DMS 273 treated with DMSO at 0.1 percent for 48 hours (cell line): ENCODE measurements at places on chromosomes 16 and 17.

- no peak for DNase-seq
Measured at GRCh38 chr16:27684047-27684446, 134.1 kb downstream of the KATNIP start.

DNA sequence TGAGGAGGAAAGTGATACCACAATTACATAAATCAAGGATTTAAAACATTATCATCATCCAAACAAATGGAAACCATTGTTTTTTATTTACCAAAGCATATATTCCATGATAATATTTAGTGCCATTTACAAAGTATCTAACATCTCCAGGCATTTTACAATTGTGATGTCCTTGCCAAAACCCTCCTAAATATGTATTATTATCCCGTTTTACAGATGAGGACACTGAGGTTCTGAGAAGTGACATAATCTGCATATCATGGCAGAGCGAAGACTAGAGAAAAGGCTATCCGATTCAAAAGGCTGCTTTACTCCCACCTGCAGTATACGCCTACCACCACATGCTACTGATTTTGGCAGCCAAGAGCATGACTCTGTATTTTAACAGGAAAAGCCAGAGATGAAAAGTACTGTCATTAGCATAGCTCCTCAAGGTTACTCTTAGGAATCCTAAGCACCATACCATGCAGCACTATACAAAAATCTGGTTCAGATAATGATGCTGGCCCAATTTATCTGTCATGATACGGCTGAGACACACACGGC lies 301.4 kb downstream of the CA10 start:
- no peak for DNase-seq

DNA sequence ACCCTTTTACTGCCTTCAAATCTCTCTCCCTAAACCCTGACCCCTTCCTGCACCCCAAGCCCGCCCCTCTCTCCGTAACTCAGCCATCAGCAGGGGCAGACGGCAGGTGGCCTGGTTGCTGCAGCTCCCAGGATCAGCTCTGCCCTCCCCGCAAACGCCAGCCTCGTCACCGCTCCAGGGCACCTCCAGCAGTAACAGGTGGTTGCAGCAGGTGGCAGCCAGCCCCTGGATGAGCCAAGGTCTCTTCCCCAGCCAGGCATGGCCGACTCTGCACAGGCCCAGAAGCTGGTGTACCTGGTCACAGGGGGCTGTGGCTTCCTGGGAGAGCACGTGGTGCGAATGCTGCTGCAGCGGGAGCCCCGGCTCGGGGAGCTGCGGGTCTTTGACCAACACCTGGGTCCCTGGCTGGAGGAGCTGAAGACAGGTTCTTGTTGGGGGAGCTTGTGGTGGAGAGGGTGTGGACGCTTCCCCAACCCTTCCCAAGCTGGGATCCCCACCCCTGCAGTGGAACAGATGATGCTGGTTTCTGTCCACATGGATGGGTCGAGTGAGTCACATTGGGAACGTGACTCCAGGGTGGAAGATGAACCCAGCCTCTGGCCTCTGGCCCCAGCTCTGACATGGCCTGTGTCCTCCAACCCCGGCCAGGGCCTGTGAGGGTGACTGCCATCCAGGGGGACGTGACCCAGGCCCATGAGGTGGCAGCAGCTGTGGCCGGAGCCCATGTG lies 558 bp downstream of the HSD3B7 start:
- peak; percentile 41 for DNase-seq

DNA sequence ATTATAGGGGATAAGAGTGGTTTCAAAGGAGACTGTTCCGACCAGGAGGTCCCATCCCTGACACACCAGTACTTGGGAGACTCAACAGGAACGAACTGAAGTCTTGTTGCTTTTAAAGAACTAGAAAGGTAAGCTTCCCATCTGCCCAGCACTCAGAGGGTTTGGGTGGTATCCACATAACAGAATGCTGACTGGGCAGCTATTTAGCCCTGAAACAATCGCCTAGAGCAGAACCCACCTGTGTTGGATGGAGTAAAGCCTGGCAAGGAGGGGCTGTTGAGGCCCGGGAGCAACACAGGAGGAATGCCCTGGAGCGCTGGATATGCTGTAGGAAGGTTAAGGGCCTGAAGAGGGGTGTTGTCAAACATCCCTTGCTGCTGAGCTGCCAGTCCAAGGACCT lies 254.9 kb downstream of the ZFHX3 start:
- DNase-seq: no peak

GRCh38 chr16:5321930-5322329 lies 224.3 kb upstream of the EEF2KMT start:
- DNase-seq: no peak

GRCh38 chr17:67431249-67432015 lies 54.4 kb downstream of the PITPNC1 start:
- DNase-seq: no peak

DNA sequence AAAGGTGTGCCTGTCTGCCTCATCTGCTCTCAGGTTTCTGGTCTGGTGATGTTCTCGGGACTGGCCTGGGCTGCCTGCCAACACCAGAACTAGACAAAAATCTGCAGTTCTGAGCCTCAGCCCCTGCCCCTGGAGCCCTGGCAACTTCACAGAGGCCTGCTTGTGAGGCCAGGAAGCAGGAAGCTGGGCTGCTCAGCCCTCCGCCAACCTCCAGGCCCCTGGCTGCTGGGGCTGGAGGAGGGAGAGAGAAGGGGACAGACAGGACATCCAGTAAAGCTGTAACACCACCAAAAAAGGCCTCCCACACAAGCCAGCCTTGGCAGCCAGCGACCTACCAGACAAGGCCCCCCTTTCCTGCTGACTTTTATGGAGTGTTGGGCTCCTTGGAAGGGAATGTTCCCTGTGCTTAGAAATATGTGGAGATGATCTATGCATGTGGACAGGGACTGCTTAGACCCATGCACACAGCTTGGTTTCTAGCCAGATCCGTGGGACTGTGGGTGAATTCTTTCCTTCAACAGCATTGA lies 157.6 kb downstream of the XYLT1 start:
- no peak for DNase-seq

- DNase-seq: no peak
Measured at GRCh38 chr16:79838496-79839259, 238.1 kb upstream of the MAF start.

DNA sequence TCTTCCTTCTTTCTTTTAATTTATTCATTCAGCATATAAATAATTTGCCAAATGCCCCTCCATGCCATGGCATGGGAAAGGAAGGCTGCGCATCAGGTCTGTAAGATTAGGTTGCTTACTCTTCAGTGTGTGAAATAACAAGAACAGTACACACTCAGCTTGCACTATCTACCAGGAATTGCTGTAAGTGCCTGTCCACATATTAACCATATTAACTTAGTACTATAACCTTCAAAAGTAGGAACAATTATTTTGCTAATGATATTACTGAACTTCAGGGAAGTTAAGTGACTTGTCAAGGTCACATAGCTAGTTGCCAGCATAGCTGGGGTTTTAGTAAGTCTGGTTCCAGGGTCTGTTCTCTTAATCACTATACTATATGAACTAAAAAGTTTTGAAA lies 89.2 kb upstream of the PMFBP1 start:
- DNase-seq: no peak

DNA sequence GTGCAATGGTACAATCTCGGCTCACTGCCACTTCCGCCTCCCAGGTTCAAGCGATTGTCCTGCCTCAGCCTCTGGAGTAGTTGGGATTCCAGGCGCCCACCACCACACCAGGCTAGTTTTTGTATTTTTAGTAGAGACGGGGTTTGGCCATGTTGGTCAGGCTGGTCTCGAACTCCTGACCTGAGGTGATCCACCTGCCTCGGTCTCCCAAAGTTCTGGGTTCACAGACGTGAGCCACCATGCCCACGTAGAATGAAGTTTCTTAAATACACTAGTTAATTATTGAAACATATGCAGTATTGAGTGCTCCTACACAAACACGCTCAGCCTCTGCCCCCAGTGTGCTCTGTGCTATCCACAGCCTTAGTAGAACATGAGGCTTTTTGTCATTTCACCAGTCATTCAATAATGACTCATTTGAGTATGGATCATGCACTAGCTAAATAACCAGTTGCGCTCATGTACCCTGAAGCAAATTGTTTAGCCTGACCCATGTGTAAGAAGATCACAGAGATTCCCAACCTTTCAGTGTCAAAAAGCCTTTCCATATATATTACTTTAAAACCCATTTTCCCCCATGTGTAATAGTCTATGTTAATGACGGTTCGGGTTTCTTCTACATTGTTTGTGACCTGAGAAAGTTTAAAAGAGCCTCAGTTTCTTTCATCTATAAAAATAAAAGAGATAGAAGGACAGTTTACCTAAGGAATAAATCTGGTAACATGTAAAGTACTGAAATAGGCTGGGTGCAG lies 49.7 kb downstream of the TUBD1 start:
- no peak for DNase-seq

DNA sequence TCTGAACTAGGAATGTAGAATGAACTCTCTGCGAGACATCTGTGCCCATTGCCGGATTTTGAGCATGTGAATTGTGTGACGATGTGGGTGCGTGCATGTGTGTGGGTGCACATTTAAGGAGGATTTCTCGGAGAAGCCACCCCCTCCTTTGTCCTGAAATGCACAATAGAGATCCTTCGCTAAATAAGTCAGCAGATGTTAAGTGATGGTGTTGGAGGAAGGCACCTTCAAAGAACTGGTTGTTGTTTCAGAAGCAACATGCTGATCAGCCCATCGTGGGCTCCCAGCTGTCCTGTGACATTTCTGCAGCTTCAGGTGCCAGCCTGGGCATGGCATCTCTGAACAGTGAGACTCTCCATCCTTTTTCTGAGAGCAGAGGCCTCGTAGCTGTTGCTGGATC lies 194.9 kb downstream of the MSI2 start:
- DNase-seq: no peak

- no peak for DNase-seq
Measured at GRCh38 chr17:17884391-17885357, 47.9 kb upstream of the SREBF1 start.

GRCh38 chr16:57770361-57770760 lies 31.9 kb downstream of the KIFC3 start:
- no peak for DNase-seq

- DNase-seq: no peak
Measured at GRCh38 chr16:72836181-72836580, 211.7 kb downstream of the ZFHX3 start.

GRCh38 chr16:66275775-66276428 lies 90.6 kb upstream of the CDH5 start:
- DNase-seq: peak; percentile 18
